ENCODE measurements at places on chromosomes 11 and 22.

GRCh38 chr11:62680825-62681240 is 2.0 kb upstream of the UBXN1 start:
- DNase-seq: peak; percentile 57

- DNase-seq: no peak
Observed at GRCh38 chr22:48796310-48797015, 1031.2 kb downstream of the BRD1 start.

DNA sequence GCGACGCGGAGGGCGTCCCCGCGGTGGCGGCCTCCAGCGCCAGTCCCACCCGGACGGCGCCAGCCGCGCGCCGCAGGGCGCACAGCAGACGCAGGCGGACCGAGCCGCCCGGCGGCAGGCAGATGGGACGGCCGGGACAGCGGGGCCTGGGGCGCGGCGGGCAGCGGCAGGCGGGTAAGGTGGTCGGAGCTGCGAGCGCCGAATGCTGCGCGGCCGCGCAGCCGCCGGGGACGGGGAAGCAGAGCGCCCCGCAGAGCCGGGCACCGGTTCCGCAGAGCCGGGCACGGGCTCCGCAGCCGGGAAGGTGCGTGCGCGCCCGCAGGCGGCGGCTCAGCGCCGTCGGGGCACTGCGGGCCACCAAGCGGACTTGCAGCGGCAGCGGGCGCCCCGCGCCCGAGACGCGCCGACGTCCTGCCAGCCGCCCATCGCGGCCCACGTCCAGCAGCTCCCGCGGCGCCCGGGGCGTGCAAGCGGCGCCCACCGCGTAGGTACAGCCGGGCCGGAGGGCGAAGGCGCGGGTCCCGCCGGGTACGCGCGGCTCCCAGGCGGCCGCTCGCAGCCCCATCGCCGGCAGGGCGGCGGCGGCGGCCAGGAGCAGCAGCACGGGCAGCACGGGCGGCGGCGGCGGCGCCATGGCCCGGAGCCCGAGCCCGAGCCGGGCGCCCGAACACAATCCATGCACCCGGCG is 739 bp downstream of the CELSR1 start:
- DNase-seq: no peak

DNA sequence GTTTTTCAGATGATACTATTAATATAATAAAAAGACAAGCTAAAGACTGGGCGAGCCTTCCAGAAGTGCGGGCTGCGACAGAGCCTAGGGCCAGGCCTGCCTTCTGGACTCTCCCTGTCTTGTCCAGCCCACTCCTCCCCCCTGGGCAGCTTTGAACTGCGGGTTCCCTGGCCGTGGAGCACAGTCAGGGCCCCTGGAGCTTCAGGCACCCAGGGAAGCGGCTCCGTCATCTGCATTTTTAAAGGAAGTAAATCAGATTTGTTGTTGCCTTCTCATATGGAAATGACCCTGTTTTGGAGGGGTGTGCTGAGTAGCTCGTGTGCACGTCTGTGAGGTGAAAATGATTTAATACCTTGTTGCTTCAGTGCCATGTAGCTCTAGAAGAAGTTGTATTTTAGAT is 265.3 kb downstream of the TBC1D22A start:
- no peak for DNase-seq

GRCh38 chr22:50505276-50505775 is 2.2 kb downstream of the LMF2 start:
- no peak for DNase-seq

DNA sequence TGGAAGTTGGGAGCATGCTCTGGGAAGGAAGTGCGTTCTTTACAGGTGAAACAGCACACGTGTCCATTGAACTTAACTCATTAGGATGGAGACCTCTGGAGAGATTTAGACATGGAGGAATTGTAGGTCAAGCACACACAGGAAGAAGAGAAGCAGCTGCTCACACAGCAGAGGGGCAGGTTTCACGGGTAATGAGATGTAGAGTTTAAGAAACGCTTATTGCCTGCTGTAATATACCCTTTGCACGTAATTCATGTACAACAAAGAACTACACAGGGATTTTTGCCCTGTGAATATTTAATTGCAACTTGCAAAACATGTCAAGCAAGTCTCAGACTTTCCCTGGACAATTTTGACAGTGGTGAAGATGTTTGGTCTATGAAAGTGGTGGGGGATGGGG is 508.0 kb downstream of the OPCML start:
- DNase-seq: no peak

- DNase-seq: peak; percentile 35
Observed at GRCh38 chr11:110337570-110338193, 41.3 kb upstream of the RDX start.
